Activated CD4-positive, alpha-beta T cell treated with anti-CD3 and anti-CD28 coated beads, Interleukin-2, amount 50 U/mL, for 48 hours (primary cell): ENCODE measurements at places on chromosomes 2 and 18.
A peak's percentile ranks its signal among the peaks of the same experiment; 100 is the strongest.

- no peak for DNase-seq
Observed at GRCh38 chr18:3008541-3008940, 4.4 kb downstream of the LPIN2 start.

- no peak for DNase-seq
Observed at GRCh38 chr2:74233648-74234047, 35.2 kb downstream of the MTHFD2 start.

GRCh38 chr2:48886919-48887318, 131.4 kb upstream of the LHCGR start:
- no peak for DNase-seq

- peak; percentile 33 for DNase-seq
Observed at GRCh38 chr2:135948642-135949355, 36.6 kb downstream of the DARS1 start.
